ENCODE measurements at places on chromosomes 3 and 15. TPM values are rescaled to one million over a fixed set of nuclear protein-coding genes. Genes with fewer than 3 reads are reported as not detected.

- DNase-seq: no peak
Observed at GRCh38 chr3:14306142-14306541, 96.3 kb upstream of the SLC6A6 start.

- no peak for DNase-seq
Observed at GRCh38 chr15:45221053-45221599, 30.9 kb upstream of the SLC28A2 start.

DNA sequence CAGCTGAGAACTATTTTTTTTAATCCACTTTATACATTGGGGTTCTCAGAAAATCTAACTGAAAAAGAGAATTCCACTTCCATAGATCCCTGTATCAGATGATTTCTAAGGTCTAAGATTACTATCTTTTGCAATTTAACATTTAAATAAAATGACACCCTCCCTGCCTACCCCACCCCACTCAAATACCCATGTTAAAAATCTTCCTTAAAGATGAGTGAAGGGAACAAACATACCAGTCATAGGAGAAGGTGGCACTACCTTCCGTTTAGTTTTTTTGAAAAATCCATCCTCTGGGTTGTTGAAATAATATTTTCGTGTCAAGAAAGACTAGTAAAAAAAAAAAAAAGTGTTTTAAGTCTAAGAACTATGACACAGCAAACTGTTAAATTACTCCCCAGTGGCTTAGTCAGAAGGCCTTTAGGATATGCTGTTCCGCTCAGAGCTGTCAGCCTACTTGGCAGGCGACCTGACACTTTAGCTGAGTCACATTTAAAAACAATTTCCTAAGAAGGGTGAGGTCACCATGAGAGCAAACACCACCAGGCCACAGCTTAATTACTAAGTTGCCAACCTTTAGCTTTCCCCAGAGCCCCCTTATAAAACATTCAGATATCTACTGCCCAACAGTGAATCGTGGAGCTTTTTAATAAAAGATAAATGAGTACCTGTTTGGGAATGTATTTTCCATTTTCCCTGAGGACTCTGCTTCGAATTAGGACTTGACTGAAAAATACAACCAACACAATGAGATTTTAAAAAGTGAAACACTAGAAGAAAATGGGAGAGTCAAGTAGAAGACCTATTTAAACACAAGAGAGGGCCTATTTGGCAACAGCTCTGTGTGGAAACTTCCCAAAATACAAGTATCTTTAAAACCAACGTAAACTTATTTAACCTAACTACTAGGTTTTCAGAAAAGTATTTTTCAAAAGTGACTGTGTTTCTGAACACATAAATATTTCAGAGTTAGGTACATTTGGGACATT lies 9.6 kb downstream of the EMC3 start:
- DNase-seq: no peak

DNA sequence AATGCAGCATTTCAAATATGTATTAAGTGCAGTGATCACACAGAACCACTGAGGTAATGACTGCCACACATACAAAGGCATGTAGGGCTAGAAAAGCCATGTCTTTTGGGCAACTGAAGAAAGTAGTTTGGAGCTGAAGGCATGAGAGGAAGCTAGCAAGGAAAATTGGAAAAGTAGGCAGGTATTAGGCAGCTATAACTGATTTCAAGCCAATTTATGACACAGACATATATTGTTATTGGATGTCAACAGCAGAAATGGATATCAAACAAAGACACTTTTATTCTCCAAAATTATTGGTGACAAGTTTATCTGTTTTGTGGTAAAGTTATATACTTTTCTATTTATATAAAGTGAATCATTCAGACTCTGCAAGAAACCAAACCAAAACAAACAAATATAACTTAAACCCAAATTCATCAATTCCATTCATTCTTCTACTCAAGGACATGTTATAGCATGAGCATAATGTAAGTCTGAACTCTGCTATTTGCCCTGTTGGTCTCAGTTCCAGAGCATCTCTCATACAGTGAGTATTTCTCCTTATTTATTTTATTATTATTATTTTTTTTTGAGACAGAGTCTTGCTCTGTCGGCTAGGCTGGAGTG lies 307.4 kb upstream of the COL8A1 start:
- no peak for DNase-seq

DNA sequence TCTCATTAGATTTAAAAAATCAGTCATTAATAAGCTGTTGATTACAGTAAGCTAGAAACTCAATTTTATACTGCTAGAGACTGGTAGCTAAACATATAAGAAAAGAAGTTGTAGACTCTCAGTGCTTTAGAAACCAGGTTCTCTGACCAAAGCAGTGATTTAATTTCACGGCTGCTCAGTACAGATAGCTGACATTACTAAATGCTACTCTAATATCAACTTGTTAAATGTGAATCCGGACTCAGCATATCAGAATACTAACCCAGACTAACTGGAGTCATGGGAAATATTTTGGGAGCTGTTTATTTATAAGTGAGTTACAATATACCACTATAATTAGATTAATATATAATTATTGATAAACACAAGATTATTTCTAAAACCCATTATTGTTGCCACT lies 80.4 kb downstream of the NEDD4 start:
- no peak for DNase-seq

GRCh38 chr3:107543666-107544065 lies 20.9 kb downstream of the BBX start:
- DNase-seq: no peak

GRCh38 chr3:65177960-65178376 lies 490.2 kb upstream of the ADAMTS9 start:
- DNase-seq: no peak

DNA sequence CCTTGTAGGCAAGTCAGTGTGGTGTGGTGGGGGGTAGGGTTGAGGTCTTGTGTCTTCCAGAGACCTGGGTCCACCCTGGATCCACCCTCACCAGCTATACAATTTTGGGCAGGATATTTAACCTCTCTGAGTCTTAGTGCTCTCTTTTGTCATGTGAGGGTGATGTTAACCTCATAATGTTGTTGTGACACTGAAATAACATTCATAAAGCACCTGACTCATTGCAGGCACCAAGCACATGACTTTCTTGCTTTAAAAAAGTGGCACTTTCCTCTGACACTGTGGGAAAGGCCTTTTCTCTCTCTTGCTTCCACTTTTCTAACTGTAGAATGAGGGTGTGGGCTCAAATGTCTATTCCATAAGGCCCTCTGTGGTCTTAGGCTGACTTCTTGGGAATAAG lies 75.5 kb downstream of the SCN10A start:
- DNase-seq: no peak

- DNase-seq: no peak
Observed at GRCh38 chr3:44762170-44762677, 630 bp downstream of the KIF15 start.

DNA sequence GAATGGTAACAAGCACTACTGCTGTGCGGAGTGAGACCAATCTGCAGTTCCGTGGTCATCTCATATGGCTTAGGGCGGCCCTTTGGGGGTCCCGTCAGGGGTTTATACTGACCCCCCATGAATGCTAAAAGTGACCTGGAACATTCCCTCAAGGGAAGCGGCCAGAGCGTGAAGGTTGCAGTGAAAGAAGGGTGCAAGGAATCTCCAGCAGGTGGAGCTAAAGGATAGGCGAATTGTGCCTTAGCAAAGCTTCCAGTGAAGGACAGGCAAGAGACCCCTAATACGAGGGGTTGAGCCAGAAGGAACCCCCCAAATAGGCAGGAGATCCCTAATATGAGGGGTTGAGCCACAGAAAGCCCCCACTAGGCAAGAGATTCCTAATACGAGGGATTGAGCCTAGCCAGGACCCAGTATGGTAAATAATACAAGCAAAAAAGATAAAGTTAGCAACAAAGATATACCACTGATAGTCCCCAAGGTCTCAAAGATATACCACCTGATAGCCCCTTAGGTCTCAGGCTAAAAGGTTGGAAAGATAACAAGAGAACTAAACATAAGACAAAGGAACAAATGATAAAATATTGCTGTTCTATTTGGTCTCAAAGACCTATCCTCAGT lies 32.8 kb downstream of the ZNF589 start:
- DNase-seq: peak; percentile 72

GRCh38 chr3:126533506-126533905 lies 9.6 kb downstream of the CHST13 start:
- no peak for DNase-seq

GRCh38 chr3:5010706-5011554 lies 31.7 kb downstream of the BHLHE40 start:
- DNase-seq: no peak

DNA sequence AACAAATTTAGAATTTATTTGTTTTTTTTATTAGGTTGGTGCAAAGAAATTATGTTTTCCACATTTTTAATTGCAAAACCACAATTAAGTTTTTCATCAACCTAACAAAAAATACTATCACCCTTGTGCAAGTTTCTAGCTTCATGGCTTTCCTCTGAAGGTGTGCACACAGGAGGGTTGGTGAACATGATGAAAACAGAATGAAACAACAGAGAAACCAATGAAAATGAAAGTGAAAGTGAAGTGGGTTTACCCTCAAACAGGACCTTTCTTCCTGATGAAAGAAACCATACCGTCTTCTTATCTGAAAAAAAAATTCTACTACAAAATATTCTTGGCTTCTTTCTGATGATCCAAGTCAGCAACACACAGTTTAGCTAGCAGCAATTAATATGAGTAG lies 71.9 kb upstream of the FEZF2 start:
- peak; percentile 32 for DNase-seq

DNA sequence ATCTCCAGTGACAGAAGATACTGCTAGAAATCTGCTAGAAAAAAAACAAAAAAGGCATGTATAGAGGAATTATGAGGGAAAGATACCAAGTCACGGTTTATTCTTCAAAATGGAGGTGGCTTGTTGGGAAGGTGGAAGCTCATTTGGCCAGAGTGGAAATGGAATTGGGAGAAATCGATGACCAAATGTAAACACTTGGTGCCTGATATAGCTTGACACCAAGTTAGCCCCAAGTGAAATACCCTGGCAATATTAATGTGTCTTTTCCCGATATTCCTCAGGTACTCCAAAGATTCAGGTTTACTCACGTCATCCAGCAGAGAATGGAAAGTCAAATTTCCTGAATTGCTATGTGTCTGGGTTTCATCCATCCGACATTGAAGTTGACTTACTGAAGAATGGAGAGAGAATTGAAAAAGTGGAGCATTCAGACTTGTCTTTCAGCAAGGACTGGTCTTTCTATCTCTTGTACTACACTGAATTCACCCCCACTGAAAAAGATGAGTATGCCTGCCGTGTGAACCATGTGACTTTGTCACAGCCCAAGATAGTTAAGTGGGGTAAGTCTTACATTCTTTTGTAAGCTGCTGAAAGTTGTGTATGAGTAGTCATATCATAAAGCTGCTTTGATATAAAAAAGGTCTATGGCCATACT lies 4.0 kb downstream of the B2M start:
- no peak for DNase-seq

- no peak for DNase-seq
Observed at GRCh38 chr3:197317250-197317963, 19.0 kb upstream of the DLG1 start.

DNA sequence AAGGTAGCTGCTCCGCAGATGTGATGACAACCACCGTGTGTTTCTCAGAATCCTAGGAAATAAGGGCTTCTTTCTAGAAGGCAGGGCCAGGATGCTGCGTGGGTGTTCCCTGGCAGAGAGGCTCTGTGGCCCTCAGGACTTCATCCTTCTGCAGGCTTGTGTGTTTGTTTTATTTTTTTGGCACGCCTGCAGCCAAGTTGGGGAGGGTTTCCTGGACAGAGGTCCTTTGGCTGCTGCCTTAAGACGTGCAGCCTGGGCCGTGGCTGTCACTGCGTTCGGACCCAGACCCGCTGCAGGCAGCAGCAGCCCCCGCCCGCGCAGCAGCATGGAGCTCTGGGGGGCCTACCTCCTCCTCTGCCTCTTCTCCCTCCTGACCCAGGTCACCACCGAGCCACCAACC lies at the start of gene CLEC3B:
Gene CLEC3B (plus strand): TSS at position 266 of the 400 bp plus-strand sequence. CDS start 60 bp downstream, at position 326.
- no peak for DNase-seq

DNA sequence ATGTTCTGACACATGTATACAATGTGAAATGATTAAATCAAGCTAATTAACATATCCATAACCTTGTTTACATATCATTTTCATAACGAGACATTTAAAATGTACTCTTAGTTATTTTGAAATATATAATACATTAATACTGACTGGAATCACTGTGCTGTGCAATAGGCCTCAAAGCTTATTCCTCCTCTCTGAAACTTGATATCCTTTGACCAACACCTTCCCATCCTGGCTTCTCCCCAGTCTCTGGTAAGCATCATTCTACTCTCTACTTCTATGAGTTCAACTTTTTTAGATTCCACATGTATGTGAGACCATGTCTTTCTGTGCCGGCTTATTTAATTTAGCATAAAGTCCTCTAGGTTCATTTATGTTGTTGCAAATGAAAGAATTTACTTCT lies 47.1 kb upstream of the IL20RB start:
- DNase-seq: no peak

GRCh38 chr15:70411143-70411863 lies 313.6 kb upstream of the TLE3 start:
- no peak for DNase-seq

- DNase-seq: peak; percentile 58
Observed at GRCh38 chr3:25663347-25663868, 1.3 kb downstream of the TOP2B start.

GRCh38 chr3:42605546-42606173 lies 5.2 kb downstream of the NKTR start:
- no peak for DNase-seq

DNA sequence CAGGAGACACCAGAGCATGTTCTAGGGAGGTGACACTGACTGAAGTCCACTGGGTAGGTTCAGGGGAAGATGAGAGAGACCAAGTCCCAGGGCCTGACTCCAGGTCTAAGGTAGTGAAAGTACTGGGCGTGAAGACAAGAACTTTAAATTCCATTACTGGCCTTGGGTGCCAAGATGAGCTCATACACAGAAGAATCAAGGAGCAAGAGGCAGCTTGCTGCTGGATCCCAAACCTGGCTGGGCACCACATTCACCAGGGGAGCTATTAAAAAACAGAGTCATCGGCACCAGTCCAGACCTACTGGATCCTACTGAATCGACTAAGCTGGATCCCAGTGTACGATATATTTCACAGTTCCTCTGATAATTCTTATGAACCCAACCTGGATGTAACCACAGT lies 42.1 kb upstream of the ATG7 start:
- no peak for DNase-seq

DNA sequence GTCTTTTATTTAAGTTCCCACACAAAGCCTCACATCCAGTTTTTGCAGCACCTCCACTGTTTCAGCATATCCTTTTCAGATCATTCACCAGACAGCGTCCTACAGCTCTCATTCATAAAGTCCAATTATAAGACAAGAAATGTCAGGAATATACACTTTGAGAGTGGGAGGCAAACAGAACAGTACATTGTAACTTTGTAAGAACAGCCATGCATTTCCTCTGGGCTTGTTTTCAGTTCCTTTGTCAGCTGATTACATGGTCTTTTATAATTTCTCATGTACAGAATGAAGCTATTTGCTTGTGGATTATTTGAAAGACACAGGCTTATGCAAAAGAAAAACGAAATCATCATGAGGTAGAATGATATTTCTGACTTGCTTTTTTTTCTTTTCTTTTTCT lies 85.7 kb downstream of the SOX2 start:
- no peak for DNase-seq

GADL1 gene
- 0.09 TPM for total RNA-seq

GOLGA6B gene
- total RNA-seq: not detected

PLCB2 gene
- 26.5 TPM for total RNA-seq

AMT gene
- 4.1 TPM for total RNA-seq

SCAANT1 gene
- total RNA-seq: not detected

CTXND1 gene
- 0.05 TPM for total RNA-seq

SCAMP5 gene
- total RNA-seq: 2.3 TPM

PP2D1 gene
- not detected for total RNA-seq

All from thymus (tissue), 14 donors.